ENCODE measurements at places on chromosomes 2 and 18. TPM values are rescaled to one million over a fixed set of nuclear protein-coding genes. Genes with fewer than 3 reads are reported as not detected.

DNA sequence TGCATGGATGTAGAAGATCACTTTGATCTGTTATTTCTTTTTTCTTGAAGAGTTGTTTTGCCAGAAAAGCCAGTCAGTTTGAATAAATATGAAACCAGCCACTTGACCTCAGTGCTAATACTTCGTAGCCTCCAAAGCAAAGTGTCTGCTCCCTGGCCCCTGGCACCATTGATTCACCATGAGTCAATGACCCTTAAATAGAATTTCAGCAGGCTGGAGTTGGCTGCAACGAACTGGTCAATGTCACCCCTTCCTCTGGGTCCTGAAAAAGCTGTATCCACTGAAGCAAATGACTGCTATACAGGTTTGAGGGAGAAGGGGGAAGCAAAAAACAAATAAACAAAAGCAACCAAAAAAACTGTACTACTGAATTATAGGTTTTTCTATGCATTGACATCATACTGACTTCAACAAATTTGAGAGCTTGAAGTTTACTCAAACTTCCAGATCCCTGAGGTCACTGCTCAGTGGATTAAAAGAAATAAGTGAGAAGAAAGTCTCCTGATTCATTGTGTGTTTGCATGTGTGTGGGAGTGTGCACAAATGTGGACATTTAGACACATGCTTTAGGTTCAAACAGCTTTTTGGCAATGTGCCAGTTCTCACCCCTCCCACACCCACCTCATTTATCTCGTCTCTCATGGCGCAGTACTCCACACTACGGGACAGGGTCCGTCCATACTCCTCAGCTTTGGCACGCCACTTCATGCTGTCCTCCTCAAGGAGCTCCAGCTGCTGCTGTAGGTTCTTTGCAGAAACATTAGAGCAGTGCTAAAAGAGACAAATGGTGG, 58.1 kb upstream of the TTN start:
- peak; percentile 20 for DNase-seq

Gene UGT1A4
- not detected for polyA plus RNA-seq

GRCh38 chr2:43792653-43793052, 18.8 kb downstream of the DYNC2LI1 start:
- DNase-seq: peak; percentile 40

DNA sequence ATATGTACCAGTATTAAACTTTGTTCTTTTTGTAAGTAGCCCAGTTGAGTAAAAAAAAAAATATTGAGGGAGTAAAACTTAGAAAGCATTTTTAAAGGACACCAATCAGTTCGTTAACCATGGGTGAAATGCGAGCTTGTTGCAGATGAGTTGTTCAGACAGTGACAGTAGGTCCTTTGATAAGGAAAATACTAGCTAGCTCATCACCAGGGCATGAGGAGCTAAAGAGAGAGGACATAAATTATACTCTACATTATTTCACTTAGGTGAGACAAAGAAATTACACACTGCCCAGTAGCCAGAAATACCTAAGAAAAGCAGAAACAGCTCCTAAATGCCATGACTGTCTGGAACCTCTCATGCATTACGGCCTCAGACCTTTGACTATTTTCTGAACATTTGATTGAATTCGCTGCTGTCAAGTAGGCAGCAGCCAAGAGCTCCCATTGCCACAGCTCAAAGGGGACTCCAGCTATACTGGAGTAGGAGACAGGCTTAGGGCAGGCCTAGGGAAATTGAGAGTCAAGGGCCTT, 2.6 kb upstream of the HNRNPLL start:
- no peak for DNase-seq

Gene MCEE
- 28.3 TPM for polyA plus RNA-seq

DNA sequence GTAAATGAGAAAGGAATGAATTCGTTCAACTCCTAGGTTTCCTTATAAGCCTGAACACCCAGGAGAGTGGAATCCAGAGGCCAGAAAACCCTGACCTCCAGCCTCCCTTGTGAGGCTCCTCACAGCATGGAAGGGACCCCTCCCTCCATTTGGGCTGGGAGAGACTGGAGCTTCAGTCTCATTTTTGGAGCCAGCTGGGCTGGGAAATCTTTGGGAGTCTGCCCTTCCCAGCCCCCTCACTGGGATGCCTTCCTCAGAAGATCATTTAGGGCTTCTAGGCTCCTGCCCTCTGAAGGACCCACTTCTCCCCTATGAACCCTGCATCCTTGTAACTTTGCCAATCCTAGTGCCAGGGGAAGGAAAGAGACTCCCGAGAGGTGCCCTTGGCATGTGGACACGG, 346.1 kb downstream of the CYP26B1 start:
- DNase-seq: no peak

Gene PAX3
- polyA plus RNA-seq: 0.12 TPM

GRCh38 chr2:113230531-113230930, 48.2 kb downstream of the PAX8 start:
- no peak for DNase-seq

DNA sequence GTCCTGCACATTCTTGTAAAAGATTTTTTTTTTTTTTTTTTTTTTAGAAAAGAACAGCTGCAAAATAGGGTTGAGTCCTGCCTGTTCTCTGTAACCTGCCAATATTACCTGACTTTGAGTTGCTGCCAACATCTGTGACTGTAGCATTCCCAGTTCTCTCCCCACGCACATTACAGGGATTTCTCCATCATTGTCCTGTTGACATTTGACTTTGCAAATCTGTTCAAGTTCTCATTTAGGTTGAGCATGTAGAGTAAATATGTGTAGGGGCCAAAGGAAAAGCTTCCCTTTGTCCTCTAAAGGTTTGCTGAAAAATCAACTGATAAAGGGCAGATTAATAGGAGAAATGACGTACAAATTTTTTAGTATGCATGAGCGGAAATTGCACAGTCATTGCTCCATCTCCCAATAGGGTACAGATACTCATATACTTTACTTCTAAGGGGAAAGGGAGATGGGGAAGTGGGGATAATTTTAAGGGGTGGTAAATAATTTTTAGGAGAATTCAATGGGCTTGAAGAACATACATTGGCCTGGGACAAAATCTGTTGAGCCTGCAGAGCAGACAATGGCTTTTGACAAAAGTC, 385.5 kb downstream of the PIK3C3 start:
- DNase-seq: no peak

Gene GCG
- not detected for polyA plus RNA-seq

DNA sequence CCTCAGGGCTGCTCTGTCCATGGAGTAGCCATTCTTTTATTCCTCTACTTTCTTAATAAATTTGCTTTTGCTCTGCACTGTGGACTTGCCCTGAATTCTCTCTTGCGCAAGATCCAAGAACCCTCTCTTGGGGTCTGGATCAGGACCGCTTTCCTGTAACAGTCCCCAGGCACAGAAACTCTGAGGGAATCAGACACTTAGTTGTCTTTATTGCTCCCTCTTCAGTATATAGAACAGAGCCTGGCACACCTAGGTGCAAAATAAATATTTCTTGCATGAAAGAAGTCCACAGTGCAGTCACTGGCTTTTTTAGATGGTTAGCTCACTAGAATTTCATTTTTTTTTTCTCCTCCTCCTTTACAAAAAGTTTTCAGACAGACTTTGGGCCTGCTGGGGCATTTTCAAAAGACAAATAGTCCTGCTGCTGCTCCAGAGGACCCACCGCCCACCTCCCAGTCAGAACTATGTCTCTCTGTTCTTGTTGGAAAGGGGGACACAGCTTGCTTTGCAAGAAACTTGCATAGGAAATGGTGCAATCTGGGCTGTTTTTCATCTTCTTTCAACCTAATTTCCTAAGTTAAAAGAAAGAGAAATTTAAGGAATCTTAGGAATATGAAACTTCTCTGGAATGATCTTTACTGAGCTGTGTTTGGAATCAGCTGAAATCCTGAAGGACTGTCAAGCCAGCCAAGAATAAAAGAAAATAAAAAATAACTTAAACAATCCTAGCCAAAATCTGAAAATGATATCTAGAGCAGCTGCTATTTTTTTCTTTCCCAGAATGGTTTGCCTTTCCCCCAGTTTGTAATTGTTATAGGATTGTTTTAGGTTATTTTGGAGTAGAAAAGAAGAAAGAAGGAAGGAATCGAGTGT, 31.7 kb upstream of the MAP4K3 start:
- no peak for DNase-seq

Gene CEBPZOS
- 65.4 TPM for polyA plus RNA-seq

GRCh38 chr2:223797811-223798721, 39.3 kb downstream of the AP1S3 start:
- DNase-seq: peak; percentile 47

Gene ITGA6
- 152 TPM for polyA plus RNA-seq

Gene ALPI
- polyA plus RNA-seq: 0.10 TPM

DNA sequence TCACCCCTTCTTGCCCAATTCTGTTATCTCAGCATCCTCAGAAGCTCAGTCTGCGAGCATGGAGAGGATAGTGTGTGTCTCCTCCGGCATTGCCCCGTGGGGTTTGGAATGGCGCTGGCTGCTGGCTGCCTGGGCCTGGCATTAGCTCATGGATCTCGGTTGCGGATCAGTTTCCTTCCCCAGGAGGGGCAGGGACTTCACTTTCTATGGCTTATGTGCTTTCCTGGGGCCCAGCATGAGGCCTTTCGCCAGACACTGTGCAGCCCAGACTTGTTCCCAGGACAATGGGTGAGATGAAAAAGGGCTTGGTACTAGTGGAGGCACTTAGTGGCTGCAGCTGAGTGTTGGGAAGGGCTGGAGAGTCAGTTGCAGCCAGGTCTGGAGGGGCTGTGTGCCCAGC, 143.3 kb downstream of the GLI2 start:
- no peak for DNase-seq

DNA sequence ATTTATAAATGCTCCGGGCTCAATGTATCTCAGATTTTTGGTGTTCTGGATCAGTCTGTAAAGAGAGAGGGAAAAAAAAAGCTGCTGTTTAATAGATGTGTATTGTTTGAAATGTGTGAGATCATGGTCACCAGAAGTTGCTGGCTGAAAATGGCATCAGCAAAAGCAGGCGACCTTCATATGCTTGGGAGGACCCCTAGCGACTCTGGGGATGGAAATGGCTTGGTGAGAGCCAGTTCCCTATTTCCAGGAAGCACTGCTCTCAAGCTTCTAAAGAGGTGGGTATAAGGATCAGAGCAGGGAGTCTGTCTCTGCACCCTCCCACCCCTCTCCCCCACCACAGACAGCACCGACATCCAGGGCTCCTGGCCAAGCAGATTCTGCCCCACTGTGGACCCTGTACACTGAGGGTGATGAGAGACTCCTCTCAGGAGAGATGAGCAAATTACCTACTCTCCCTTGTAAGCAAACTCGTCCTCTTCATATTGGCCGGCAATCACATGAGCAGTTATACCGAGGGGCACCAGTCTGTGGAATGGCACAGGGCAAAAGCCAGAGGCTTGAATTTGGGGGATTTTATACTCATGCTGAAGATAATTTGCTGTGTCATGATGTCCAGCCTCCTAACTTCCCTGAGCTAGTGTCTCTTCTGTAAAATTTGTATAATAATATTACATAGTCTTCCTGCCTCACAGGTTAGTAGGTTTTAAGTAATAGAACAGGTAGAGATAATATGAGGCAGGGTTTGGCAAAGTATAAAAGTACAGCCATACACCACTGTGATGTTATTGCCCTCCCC, 29.6 kb downstream of the LHCGR start:
- DNase-seq: no peak

Gene COMMD1
- 77.0 TPM for polyA plus RNA-seq

Gene TFPI
- polyA plus RNA-seq: 39.0 TPM

DNA sequence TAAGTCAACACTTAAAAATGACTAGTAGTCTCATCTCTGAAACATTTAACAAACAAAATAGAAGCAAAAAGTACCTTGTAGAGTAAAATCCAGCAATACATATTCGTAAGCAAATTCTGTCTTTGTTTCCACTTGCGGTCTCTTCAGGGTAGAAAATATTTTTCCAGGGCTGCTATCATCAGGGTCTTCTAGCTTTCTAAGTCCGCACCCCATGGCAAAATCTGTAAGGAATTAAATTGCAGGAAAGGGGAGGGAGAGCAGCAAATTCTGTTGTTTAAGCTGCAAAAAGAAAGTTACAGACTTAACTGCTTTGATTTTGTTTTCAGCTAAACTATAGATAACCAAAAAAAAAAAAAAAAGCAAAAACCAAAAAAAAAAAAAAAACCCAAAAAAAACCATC, at the start of gene RFTN2:
Gene RFTN2, minus strand, starts transcription at position 342 of the 400 bp plus-strand sequence. Its CDS starts 129 bp downstream, at position 213.
- peak; percentile 50 for DNase-seq

- DNase-seq: no peak
Measured at GRCh38 chr2:126802316-126802715, 96.4 kb upstream of the TEX51 start.

GRCh38 chr2:162242586-162243280, 512 bp downstream of the FAP start:
- no peak for DNase-seq

Gene DLX2
- polyA plus RNA-seq: not detected

DNA sequence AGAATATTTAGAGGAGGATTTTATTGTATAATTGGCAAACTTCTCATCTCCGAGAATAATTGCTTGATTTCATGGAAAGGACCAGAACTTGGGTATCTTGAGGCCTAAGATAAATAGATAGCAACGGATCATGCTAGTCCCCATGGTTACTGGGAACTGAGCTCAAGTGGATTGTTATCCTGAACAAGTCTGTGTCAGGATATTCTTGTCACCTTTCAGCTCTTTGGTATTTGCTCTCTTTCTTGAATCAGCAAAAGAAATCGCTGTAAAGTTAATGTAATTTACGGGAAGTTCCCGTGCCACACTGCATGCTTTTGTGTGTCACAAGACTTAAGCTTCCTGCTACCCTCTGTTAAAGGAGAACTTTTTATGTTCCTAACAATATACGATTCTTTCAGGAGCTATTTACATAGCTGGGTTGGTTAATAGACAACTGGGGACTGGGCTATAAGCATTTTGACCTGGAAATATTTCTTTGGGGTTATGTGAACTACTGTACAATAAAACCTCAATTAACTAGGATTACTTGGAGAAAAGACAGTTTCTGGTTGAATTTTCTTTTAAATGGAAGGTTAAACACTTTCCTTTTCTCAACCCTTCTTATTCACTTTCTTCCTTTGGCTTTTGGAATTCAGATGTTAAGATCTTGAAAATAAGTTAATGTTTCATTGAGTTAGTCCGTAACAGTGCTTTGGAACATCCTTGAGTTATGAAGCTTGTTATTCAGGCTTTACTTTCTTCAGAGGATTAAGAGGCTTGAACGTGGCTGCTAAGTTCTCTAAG, 151.2 kb downstream of the FMNL2 start:
- peak; percentile 54 for DNase-seq

Gene ZSWIM2
- polyA plus RNA-seq: not detected

DNA sequence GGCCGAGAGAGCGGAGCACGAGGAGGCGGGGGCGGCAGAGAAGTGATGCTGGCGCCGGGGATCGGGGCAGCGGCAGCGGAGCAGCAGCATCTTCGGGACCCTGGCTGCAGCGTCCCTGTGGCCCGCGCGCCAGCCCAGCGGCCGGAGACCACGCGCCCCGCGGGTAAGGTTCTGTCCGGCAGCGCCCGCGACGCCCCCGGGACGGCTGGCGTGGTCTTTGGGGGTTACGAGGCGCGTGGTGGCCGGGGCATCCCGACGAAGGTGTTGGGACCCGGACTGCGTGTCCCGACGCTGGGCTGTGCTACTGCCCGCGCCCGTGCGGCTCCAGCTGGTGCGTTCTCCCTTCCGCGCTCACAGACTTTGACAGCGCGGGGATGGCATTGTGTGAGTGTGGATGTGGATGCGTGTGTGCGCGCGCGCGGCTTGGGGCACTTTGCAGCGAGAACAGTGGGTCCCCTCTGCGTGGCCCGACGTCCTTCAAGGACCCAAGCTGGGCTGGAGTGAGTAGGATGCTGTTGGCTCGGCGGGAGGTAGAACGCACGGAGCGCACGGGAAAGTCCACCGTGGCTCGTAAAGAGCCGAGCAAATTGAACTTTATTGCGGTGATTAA, 405.0 kb downstream of the XIRP2 start:
- DNase-seq: peak; percentile 21

GRCh38 chr2:176098366-176099158, 1.0 kb upstream of the HOXD12 start:
- no peak for DNase-seq

All from left kidney (tissue), 8 donors.